Lower leg skin (tissue), 4 donors: ENCODE measurements at places on chromosomes 1 and 21. TPM values are rescaled to one million over a fixed set of nuclear protein-coding genes. Genes with fewer than 3 reads are reported as not detected.
A peak's percentile ranks its signal among the peaks of the same experiment; 100 is the strongest.

BCL2L15 gene
- total RNA-seq = 1.4 TPM

PHLDA3 gene
- total RNA-seq = 110 TPM

CD1E gene
- total RNA-seq = 6.2 TPM

ALPL gene
- total RNA-seq = 1.3 TPM

CFHR5 gene
- total RNA-seq = not detected

PRAMEF8 gene
- not detected for total RNA-seq

NOS1AP gene
- total RNA-seq = 1.1 TPM

GRCh38 chr1:155091071-155092051, 12.7 kb downstream of the EFNA3 start:
- DNase-seq = peak; percentile 66

DNA sequence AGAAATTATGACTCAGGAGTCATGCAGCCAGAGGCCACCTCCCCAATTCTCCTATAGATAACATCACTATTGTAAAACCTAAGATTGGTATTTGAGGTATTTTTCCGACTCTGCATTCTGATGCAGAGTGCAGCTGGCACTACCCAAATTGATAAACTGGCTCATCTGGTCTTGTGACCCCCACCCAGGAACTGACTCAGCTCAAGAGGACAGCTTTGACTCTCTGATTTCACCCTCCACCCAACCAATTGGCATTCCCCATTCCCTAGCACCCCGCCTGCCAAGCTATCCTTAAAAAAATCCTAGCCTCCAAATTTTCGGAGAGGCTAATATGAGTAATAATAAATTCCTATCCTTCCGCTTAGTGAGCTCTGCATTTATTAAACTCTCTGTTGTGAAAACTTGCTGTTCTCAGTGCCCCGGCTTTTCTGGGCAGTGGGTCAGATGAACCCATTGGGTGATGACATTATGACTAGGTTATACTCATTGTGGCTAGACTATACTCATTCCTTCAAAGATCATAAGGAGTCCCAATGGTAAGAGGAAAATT, 39.4 kb upstream of the EPS15 start:
- DNase-seq = no peak

- DNase-seq = peak; percentile 55
These were observed 8.7 kb upstream of the TTF2 start for GRCh38 chr1:117051224-117052064.

- DNase-seq = peak; percentile 89
These were observed 101.9 kb downstream of the PLPP3 start for GRCh38 chr1:56477164-56478111.

GRCh38 chr1:156676114-156676819, 940 bp downstream of the NES start:
- no peak for DNase-seq

DNA sequence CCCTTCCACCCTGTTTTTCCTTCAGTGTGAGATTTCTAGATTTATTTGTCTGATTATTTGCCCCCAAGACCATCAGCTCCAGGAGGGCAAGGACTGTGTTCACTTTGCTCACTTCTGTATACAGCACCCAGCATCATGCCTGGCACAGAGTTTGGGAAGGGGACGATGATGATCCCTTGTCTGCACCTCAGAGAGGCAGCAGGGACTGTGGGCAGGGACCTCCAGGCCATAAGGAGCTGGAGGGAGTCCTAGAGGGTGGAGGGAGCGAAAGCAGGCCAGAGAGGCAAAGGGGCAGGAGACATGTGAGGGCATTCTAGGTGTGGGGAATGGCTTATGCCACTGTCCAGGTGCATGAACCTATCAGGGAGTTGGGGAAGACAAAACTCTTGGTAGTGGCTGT, 32.8 kb downstream of the H3-3A start:
- peak; percentile 43 for DNase-seq

- no peak for DNase-seq
These were observed 109.0 kb downstream of the ETS2 start for GRCh38 chr21:38914528-38915293.

- DNase-seq = no peak
These were observed 398.4 kb downstream of the PRDM2 start for GRCh38 chr1:14098294-14098913.

DNA sequence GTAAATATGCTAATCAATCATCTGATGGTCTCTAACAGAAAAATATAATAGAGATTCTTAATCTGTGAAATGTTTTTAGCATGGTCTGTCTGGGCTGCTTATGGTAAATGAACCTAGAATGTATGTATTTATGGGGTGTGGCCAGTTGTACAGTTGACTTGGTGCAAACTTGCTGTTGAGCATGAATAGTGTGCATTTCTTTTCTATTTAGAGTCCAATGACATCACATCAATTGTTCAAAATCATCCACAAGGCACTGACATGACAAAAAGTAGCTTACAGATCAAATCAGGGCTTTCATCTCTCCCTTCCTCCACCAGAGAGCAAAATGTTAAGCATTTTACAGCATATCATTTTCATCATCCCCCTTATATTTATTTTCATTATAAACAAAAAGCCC, 1010.3 kb downstream of the KCNT2 start:
- DNase-seq = no peak

- no peak for DNase-seq
These were observed 385.4 kb downstream of the DISC1 start for GRCh38 chr1:232011961-232012360.

GRCh38 chr1:17616731-17617279, 77.3 kb downstream of the ARHGEF10L start:
- no peak for DNase-seq

- no peak for DNase-seq
These were observed 1.2 kb upstream of the FAAP20 start for GRCh38 chr1:2195785-2196184.

DNA sequence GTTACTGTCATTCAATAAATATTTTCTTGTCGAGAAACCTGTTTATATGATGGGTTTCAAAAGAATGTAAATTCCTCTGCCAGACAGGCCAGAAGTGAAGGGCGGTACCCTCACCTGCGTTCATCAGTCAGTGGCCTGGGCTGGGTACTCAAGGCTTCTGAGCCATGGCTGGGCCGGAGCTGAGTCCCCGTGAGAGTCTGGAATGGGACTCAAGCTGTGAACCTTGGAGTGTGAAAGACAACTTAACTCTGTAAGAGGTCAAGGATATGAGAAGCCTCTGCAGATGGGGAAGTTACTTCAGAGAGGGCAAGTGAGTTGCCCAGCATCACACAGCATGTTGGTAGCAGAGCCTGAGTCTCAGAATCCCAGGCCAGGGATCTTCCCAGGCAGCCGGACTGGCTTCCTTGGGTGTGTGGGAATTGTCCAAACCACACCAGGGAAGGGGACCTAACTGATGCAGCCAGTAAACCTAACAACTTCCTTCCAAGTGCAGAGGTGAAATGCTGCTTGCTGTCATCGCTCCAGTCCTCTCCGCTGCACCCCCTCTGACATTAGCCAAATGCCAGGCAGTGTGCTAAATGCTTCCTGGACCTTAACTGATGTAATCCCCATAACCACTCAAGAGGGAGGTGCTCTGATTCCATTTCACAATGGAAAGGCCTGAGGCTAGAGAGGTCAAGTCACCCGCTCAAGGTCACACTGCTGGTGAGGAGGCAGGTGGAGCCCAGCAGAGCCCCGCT, 4.8 kb downstream of the DISP3 start:
- no peak for DNase-seq

DNA sequence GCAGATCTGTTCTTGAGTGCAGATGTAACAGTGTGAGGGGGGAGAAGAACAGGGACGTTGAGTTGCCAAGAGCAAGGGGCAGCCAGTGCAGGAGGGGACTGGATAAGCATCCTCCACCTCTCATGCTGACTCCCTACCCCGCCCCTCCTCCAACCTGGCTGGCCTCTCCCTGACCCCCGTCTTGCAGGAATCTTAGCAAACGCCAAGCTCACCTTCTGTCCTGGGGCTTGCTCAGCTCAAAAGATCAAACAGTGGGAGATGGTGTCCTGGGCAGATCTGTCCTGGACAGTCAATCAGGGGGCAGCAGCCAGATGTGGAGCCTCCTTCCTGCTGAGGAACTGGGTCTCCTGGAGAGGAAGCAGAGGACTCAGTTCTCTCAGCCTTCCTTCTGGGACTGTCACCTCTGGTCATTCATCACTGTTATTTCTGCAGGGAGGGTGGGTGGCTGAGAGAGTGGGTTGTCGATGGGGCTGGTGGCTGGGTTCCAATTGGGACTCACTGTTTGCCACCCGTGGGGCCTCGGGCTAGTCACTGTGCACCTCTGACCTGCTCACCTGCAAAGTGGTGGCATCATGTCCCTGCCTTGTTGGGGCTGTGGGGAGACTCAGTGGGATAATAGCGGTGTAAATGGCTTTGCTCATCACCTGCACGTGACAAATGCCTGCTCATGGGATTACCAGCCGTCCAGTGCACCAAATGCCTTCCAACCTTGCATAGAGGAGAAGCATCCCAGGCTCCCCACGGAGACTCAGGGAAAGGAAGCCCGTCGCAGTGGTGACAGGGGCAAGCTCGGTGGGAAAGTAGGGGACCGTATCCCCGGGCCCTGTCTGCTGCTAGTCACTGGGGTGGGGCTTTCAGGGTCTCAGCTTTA, 154.4 kb downstream of the PTPRU start:
- DNase-seq = no peak

DNA sequence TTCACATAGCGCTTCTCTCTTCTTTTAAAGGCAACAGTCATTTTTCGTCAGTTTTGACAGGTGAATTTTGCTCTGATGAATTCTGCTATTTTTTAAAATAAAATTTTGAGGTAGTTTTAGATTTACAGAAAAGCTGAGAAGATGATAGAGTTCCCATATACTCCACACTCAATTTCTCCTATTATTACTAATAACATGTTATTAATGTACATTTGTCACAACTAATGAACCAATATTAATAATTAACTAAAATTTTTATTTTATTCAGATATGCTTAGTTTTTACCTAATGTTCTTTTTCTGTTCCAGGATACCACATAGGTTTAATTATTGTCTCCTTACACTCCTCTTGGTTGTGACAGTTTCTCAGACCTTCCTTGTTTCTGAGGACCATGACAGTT, 197.0 kb downstream of the ZC3H11B start:
- DNase-seq = no peak

DNA sequence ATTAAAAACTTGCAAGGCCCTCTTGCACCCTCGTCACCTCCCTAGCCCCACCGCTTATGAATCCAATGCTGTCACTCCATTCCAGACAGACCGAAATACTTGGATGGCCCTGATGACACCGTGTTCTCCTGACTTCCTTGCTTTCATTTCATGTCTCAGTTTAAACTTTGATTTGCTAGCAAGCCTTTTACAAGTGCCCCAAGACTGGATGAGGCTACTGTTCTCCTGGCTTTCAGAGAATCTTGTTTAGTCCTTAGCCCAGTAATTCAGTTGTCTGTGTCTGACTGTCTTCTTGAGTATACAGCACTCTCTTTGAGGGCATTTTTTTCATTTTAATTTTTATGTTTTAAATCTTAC, 824 bp upstream of the IFI44L start:
- no peak for DNase-seq

DNA sequence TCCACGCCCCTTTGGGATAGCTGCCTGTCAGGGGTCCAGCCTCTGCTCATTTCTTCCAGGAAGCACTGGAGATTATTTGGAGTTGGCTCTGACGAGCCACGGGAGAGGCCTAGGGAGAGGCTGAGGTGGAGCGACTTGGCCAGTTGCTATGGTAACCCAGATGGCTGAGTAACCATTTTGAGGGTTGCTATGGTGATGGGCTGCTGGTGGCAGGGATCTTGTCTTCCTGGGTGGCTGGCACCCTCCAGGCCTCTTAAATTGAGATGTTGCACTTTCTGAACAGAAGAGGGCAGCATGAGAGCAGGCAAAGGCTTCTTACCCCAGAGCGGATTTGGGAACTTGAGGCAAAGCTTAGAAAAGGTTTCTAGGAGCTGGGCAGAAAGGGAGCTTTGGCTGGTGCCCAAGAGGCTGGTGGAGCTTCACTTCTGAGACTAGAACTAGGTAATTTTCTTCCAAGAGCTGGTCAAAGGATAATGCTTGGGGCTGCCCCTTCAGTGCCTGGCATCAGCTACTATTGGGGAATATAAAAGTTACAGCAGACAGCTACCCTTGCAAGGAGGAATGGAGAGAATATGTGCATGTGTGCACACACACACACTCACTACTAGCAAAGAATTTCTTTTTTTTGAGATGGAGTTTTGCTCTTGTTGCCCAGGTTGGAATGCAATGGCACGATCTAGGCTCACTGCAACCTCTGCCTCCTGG, 72.5 kb downstream of the NDUFS5 start:
- peak; percentile 90 for DNase-seq

DNA sequence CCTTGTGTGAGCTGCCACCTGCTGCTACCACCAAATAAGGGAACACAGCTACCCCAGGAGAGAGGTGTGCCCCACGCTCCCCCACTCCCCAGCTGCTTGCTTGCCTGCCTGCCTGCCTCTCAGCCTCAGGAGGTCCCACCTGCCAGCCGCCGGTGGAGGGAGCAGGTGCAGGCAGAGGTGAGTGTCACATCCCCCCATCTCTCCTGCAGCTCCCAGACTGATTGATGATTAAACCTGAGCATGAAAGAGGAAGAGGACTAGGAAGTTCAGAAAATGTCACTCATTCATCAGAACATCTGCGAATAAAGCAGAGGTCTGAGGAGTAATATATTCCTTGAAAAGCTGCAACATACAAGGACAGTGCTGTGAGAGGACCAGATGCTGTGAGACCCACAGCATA, 58.6 kb upstream of the HIVEP3 start:
- no peak for DNase-seq

- no peak for DNase-seq
These were observed 17.2 kb upstream of the SYNC start for GRCh38 chr1:32719681-32720275.

GRCh38 chr21:43282358-43283120, 113.7 kb downstream of the CRYAA start:
- DNase-seq = no peak
